ENCODE measurements at places on chromosomes 4 and X.

DNA sequence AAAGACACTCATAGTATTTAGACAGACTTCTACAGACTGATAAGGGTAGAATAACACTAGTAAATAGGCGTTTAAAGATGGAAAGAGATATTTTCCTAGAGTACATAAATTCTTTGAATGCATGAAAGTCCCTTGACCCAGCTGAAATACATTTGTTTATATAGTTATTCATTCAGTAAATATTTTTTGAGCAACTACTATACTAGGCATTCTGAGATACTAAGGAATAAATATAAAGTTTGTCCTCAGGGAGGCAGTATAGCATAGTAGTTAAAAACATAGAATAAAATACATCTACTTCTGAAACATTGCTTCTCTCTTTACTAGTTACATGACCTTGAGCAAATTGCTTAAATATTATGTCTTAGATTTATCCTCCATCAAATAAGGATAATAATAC lies 27.4 kb downstream of the HMGN5 start:
- DNase-seq: no peak

- DNase-seq: no peak
These were observed 106.3 kb upstream of the TEX13D start for GRCh38 chrX:124226129-124226528.

DNA sequence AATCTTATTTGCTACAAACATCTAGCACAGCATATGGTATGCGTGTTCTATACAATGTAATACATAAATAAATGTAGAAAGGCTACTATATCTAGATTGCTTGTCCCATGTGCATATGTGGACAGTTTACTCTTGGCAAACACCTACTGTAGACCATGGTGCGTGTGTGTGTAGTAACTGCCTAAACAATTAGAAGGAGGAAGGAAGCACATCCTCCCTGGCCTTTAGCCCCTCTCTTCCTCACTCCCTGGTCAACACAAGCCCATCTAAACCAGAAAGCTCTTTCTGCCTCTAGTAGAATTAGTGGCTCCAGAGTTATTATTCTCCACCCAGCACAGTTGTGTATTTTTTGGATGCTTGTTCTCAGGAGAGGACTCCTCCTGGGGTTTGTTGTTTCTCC lies 73.9 kb downstream of the KDR start:
- no peak for DNase-seq

- no peak for DNase-seq
These were observed 579.1 kb downstream of the SPOCK3 start for GRCh38 chr4:166655231-166655630.

GRCh38 chrX:1487401-1487800 lies 34.7 kb upstream of the ASMTL start:
- no peak for DNase-seq

DNA sequence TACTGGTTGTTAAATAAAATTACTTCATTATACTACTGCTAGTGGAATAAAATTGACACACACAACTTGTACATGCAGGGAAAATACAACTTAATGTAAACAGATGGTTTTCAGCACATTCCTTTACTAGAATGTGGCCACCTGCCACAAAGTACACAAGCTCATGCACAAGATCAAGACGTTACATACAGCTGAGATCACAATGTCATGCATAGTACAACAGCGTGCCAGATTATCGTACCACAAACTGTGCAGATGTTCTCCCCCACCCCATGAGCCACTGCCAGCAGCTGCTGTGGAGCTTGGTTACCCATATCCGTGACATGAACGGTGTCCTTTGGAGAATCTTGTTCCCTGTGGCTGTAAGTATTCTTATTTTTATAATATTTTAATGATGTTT lies 27.7 kb downstream of the FBXO8 start:
- DNase-seq: no peak

- no peak for DNase-seq
These were observed 4.5 kb downstream of the MID1IP1 start for GRCh38 chrX:38805432-38806389.

- peak; percentile 16 for DNase-seq
These were observed 650.8 kb downstream of the PCDH7 start for GRCh38 chr4:31370866-31371465.

GRCh38 chr4:81454499-81454898 lies 17.2 kb downstream of the RASGEF1B start:
- no peak for DNase-seq

GRCh38 chr4:163194593-163194992 lies 27.9 kb upstream of the NAF1 start:
- no peak for DNase-seq

- DNase-seq: no peak
These were observed 74.8 kb downstream of the HTRA3 start for GRCh38 chr4:8344377-8344776.

DNA sequence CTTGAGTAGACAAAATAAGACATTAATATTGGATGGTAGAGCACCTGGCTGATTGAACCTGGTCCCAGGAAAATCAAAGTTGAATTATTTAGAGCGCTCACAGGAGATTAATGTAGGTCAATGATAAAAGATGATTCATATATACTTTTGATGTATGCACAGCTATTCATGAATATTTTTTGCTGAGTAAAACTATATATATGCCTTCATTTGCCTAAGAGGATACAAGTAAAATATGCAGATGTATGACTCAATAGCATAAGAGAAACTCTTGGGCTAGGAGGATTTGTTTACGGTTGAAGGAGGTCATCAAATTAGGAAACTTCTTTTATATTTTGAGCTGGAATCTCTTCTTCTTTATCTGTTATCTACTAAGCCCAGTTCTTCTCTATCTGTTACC lies 202.7 kb upstream of the HS3ST1 start:
- DNase-seq: no peak
